ENCODE measurements at places on chromosomes 5 and 9. TPM values are rescaled to one million over a fixed set of nuclear protein-coding genes. Genes with fewer than 3 reads are reported as not detected.

- H3K4me3 ChIP-seq, result no peak overlapping the region
- no peaks in the 10 kb centered on the region for H3K27me3 ChIP-seq
- no peak for DNase-seq
- H3K27ac ChIP-seq, result no peak overlapping the region
- H3K36me3 ChIP-seq, result no peaks in the 10 kb centered on the region
Measured at GRCh38 chr5:135814316-135814715, 20.1 kb upstream of the SLC25A48 start.

- no peak overlapping the region for H3K4me3 ChIP-seq
- H3K27ac ChIP-seq, result no peak overlapping the region
- no peak for DNase-seq
- no peaks in the 10 kb centered on the region for H3K4me1 ChIP-seq
- H3K27me3 ChIP-seq, result no peaks in the 10 kb centered on the region
Measured at GRCh38 chr9:136255896-136256890, 10.6 kb upstream of the QSOX2 start.

GRCh38 chr5:137152616-137153015 lies 346.5 kb downstream of the SPOCK1 start:
- no peak overlapping the region for H3K27ac ChIP-seq
- DNase-seq, result no peak
- peaks cover 7% of the 10 kb centered on the region for H3K4me1 ChIP-seq

DNA sequence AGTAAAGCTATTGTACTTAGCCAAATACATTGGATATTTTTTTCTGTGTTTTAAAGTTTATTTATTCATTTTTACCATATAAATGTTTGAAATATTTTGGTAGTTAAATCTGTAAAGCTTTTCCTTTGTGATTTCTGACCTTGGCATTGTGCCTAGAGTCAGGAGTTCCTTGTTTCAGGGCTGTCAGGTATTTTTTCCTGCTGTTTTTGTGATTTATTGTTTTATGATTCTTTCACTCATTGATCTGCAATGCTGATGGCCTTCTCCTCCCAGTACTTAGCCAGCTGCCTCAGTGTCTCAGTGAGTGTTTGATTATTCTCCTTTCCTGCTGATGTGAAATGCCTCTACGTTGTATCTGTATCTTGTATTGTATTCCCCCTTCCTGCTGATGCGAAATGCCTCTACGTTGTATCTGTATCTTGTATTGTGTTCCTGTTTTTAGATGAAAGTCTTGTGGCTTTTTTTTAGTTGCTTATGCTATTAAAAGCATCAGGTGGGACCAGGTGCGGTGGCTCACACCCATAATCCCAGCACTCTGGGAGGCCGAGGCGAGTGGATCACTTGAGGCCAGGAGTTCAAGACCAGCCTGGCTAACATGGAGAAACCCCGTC lies 61.0 kb downstream of the EHMT1 start:
- no peaks in the 10 kb centered on the region for H3K36me3 ChIP-seq
- H3K27ac ChIP-seq, result peak overlapping the region; percentile 92
- no peak for DNase-seq
- H3K27me3 ChIP-seq, result no peaks in the 10 kb centered on the region
- H3K4me1 ChIP-seq, result peaks cover 72% of the 10 kb centered on the region
- peak overlapping the region; percentile 6 for H3K4me3 ChIP-seq

GRCh38 chr5:63822614-63823013 lies 139.6 kb downstream of the HTR1A start:
- H3K27me3 ChIP-seq, result no peaks in the 10 kb centered on the region

DNA sequence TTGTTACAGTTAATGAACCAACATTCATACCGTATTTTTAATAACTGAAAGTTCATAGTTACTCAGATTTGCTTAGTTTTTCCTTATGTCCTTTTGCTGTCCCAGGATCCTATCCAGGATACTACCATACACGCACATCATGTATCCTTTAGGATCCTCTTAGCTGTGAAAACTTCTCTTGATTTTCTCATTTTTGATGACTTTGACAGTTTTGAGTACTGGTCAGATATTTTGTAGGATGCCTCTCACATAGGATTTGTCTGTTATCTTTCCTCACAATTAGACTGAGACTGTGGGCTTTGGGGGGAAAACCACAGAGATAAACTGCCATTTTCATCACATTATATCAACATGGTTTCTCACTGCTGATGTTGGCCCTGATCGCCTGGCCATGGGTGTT lies 491.3 kb upstream of the TRPC7 start:
- no peaks in the 10 kb centered on the region for H3K4me1 ChIP-seq
- DNase-seq, result no peak
- H3K27ac ChIP-seq, result no peak overlapping the region
- H3K4me3 ChIP-seq, result no peak overlapping the region
- no peaks in the 10 kb centered on the region for H3K27me3 ChIP-seq
- H3K36me3 ChIP-seq, result no peaks in the 10 kb centered on the region

GRCh38 chr5:78771260-78772205 lies 123.0 kb upstream of the LHFPL2 start:
- no peaks in the 10 kb centered on the region for H3K27me3 ChIP-seq
- H3K27ac ChIP-seq, result peak overlapping the region; percentile 41
- DNase-seq, result no peak

GRCh38 chr5:26009742-26010141 lies 1028.6 kb downstream of the CDH9 start:
- DNase-seq, result peak; percentile 73
- H3K27me3 ChIP-seq, result no peaks in the 10 kb centered on the region
- H3K27ac ChIP-seq, result no peak overlapping the region
- no peaks in the 10 kb centered on the region for H3K36me3 ChIP-seq

- no peaks in the 10 kb centered on the region for H3K4me1 ChIP-seq
- H3K4me3 ChIP-seq, result peak overlapping the region; percentile 52
- H3K27me3 ChIP-seq, result no peaks in the 10 kb centered on the region
- no peaks in the 10 kb centered on the region for H3K36me3 ChIP-seq
- H3K27ac ChIP-seq, result no peak overlapping the region
- peak; percentile 40 for DNase-seq
Measured at GRCh38 chr9:98117984-98118639, 910 bp downstream of the TRIM14 start.

RASEF gene
- 10.4 TPM for total RNA-seq

DNA sequence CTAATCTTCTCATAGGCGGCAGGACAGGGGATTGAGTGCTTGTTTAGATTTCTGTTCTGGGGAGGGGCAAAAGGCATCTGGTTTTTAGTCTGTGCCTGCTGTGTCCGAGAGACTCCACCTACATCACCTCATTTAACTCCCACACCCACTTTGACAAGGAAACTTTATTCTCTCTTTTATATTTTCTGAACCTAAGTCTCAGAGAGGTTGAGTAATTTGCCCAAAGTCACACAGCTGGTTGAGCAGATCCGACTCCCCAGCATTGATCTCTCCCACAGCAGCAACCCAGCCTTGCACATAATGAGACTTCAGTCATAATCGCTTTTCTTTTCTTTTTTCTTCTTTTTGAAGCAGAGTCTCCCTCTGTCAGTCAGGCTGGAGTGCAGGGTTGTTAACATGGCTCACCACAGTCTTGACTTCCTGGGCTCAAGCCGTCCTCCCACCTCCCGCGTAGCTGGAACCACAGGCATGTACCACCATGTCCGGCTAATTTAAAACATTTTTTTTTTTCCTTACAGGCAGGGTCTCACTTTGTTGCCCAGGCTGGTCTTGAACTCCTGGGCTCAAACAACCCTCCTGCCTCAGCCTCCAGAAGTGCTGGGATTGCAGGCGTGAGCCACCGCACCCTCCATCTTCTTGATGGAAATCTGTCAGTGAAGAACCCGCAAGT lies 36.5 kb upstream of the ANKRD33B start:
- H3K4me1 ChIP-seq, result 0 out of 2 replicates have a peak, but pooled peaks cover 3% of the 10 kb centered on the region
- DNase-seq, result no peak
- H3K27ac ChIP-seq, result 0 out of 2 replicates have a peak overlapping the region, but pooled peaks have one; percentile 26
- H3K27me3 ChIP-seq, result no peaks in the 10 kb centered on the region
- no peak overlapping the region for H3K4me3 ChIP-seq

GRCh38 chr9:131661568-131662288 lies 78.1 kb downstream of the RAPGEF1 start:
- no peak for DNase-seq
- no peak overlapping the region for H3K4me3 ChIP-seq
- no peaks in the 10 kb centered on the region for H3K27me3 ChIP-seq
- H3K27ac ChIP-seq, result peak overlapping the region; percentile 89
- peaks cover 5% of the 10 kb centered on the region for H3K36me3 ChIP-seq

PCDHA1 gene
- 3.2 TPM for total RNA-seq

CHSY3 gene
- total RNA-seq, result 2.3 TPM
